Subcutaneous preadipocyte (primary cell): ENCODE measurements at places on chromosomes 4 and X. TPM values are rescaled to one million over a fixed set of nuclear protein-coding genes. Genes with fewer than 3 reads are reported as not detected.

Gene PACRGL
- total RNA-seq, result 20.9 and 27.8 TPM in 2 replicates

Gene ATP11C
- 32.0 and 43.2 TPM in 2 replicates for total RNA-seq

Gene GSX2
- not detected in 2 replicates for total RNA-seq

Gene PDK3
- 5.1 and 6.6 TPM in 2 replicates for total RNA-seq

Gene ZDHHC15
- total RNA-seq, result under 0.01 and 0.37 TPM in 2 replicates

Gene NMU
- not detected in 2 replicates for total RNA-seq

Gene LUZP4
- not detected in 2 replicates for total RNA-seq

Gene TCEAL6
- not detected in 2 replicates for total RNA-seq

Gene IL2RG
- total RNA-seq, result not detected in 2 replicates

Gene PPARGC1A
- 0.59 and 0.73 TPM in 2 replicates for total RNA-seq

Gene ANOS1
- not detected in 2 replicates for total RNA-seq

Gene FGA
- total RNA-seq, result not detected in 2 replicates

Gene RBMX
- total RNA-seq, result 248 and 282 TPM in 2 replicates

Gene F8A2
- total RNA-seq, result not detected in 2 replicates

Gene TRPC3
- total RNA-seq, result under 0.01 TPM in 1 of 2 replicates, not detected in the other

Gene MORF4L2
- 503 and 616 TPM in 2 replicates for total RNA-seq

Gene CRMP1
- total RNA-seq, result under 0.01 TPM in 1 of 2 replicates, not detected in the other

Gene OPN1MW2
- not detected in 2 replicates for total RNA-seq

Gene CYSLTR1
- not detected in 2 replicates for total RNA-seq

Gene BCLAF3
- 3.3 and 4.4 TPM in 2 replicates for total RNA-seq

Gene SLC7A11
- total RNA-seq, result 10.3 and 16.0 TPM in 2 replicates

Gene TMEM165
- 115 and 116 TPM in 2 replicates for total RNA-seq

Gene GLA
- 23.9 and 24.4 TPM in 2 replicates for total RNA-seq

Gene CPZ
- 2.0 and 4.0 TPM in 2 replicates for total RNA-seq

Gene PCDH11X
- total RNA-seq, result not detected in 2 replicates

Gene MAGEA10
- not detected in 2 replicates for total RNA-seq

Gene RAB33B
- 8.8 and 10.6 TPM in 2 replicates for total RNA-seq

Gene OTUD6A
- not detected in 2 replicates for total RNA-seq

Gene PABPC5
- 2.5 and 4.0 TPM in 2 replicates for total RNA-seq

Gene ARX
- total RNA-seq, result not detected in 2 replicates

Gene XG
- total RNA-seq, result 12.9 and 17.6 TPM in 2 replicates

Gene SERPINA7
- total RNA-seq, result not detected in 2 replicates

Gene COQ2
- 15.4 and 25.2 TPM in 2 replicates for total RNA-seq

Gene CLDN2
- not detected in 2 replicates for total RNA-seq

Gene GAGE12H
- total RNA-seq, result not detected in 2 replicates

Gene ATP1B4
- not detected in 2 replicates for total RNA-seq

Gene WDFY3
- total RNA-seq, result 69.4 and 78.6 TPM in 2 replicates

Gene S100P
- 0.20 TPM in 1 of 2 replicates, not detected in the other for total RNA-seq

Gene BMPR1B
- 2.7 and 7.7 TPM in 2 replicates for total RNA-seq

Gene SPANXA1
- not detected in 2 replicates for total RNA-seq

Gene PRDM5
- 13.2 and 15.1 TPM in 2 replicates for total RNA-seq

Gene LRBA
- 27.6 and 35.8 TPM in 2 replicates for total RNA-seq

Gene CC2D2A
- total RNA-seq, result 24.6 and 25.2 TPM in 2 replicates

Gene CT45A3
- total RNA-seq, result not detected in 2 replicates

Gene AMTN
- total RNA-seq, result not detected in 2 replicates

Gene GCNA
- total RNA-seq, result 1.5 and 1.8 TPM in 2 replicates

Gene P2RY4
- under 0.01 and 0.39 TPM in 2 replicates for total RNA-seq

Gene ETDA
- total RNA-seq, result not detected in 2 replicates

Gene ZMAT1
- total RNA-seq, result under 0.01 and 0.37 TPM in 2 replicates

Gene GPR119
- total RNA-seq, result not detected in 2 replicates

Gene BMX
- total RNA-seq, result not detected in 2 replicates

Gene GNRHR
- total RNA-seq, result not detected in 2 replicates

Gene KLB
- not detected in 2 replicates for total RNA-seq

Gene MAGEC1
- not detected in 2 replicates for total RNA-seq

Gene TRO
- total RNA-seq, result 1.4 and 5.1 TPM in 2 replicates

Gene TMEM156
- 0.20 TPM in 1 of 2 replicates, not detected in the other for total RNA-seq

Gene DUSP21
- total RNA-seq, result not detected in 2 replicates

Gene FRMPD4
- total RNA-seq, result under 0.01 TPM in 2 replicates
